ENCODE measurements at places on chromosomes 12 and 14.

- DNase-seq, result no peak
Measured at GRCh38 chr14:21155963-21156362, at the start of gene OR5AU1. Gene OR5AU1, minus strand, starts transcription at chr14:21156063. Its CDS starts 191 bp downstream, at chr14:21155872.

DNA sequence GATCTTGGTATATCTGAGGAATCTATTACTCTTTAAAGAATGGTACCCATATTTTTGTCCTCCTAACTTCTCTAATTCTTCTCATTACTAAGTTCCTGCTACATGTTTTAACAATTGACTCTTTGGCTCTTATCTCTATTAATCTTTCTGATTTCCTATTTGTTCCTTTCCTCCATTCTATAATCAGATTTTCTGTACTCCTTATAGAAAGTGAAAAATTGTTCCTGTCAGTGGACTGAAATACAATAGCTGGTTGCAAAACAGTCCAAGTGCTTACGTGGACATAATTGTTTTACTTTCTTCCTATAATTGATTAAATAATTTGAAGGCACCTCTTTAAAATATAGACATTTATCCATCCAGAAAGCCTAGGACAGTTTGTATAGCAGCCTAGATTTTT, 86.7 kb upstream of the PTHLH start:
- DNase-seq, result no peak

DNA sequence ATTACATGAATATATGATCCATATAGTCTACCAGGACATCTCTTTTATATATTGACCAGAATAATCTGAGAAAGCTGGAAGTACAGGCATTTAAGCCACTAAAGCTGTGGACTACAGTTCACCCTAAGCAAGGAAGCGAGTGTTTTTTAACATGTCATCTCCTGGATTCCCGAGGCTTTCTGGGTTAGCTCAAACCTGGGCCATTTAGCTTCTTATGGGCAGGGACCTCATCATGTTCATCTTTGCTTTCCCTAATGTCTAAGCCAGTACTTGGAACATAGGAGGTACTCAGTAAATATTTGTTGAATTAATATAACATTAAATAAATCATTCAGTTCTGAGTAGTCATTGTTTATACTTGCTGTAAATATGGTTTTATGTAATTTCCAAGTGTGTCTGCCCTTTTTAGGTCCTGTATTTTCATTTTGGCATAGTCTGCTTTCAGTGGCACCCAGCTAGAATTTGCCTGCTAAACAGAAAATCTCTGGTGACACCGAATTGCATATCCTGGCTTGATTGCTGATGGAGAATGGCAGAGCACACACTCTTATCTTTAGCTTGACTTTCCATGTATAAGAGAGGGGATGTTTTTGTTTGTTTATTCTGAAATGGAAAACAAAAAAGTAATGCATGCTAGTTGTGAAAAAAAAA, 344.5 kb downstream of the ZFP36L1 start:
- DNase-seq, result no peak

- DNase-seq, result no peak
Measured at GRCh38 chr12:92574051-92574783, 128.6 kb upstream of the PLEKHG7 start.

DNA sequence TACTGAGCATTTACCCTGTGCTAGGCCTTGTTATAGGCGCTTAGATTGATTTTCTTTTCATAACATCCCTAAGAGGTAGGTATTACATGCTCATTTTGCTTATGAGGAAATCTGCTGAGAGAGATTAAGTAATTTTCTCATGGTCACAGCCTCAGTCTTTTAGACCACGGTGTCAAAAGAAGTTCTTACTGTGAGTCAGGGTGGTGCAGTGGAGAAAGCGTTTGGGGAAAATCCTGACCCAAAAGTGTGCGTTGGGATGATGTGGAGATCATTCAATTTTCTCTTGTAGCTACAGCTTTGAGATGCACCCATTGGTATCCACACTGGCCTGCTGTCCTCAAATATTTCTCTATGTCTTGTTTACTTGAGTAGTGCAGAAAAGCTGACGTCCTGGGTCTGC, 8.2 kb downstream of the ANG start:
- DNase-seq, result no peak

GRCh38 chr14:102645746-102646440, 53.4 kb downstream of the RCOR1 start:
- no peak for DNase-seq

DNA sequence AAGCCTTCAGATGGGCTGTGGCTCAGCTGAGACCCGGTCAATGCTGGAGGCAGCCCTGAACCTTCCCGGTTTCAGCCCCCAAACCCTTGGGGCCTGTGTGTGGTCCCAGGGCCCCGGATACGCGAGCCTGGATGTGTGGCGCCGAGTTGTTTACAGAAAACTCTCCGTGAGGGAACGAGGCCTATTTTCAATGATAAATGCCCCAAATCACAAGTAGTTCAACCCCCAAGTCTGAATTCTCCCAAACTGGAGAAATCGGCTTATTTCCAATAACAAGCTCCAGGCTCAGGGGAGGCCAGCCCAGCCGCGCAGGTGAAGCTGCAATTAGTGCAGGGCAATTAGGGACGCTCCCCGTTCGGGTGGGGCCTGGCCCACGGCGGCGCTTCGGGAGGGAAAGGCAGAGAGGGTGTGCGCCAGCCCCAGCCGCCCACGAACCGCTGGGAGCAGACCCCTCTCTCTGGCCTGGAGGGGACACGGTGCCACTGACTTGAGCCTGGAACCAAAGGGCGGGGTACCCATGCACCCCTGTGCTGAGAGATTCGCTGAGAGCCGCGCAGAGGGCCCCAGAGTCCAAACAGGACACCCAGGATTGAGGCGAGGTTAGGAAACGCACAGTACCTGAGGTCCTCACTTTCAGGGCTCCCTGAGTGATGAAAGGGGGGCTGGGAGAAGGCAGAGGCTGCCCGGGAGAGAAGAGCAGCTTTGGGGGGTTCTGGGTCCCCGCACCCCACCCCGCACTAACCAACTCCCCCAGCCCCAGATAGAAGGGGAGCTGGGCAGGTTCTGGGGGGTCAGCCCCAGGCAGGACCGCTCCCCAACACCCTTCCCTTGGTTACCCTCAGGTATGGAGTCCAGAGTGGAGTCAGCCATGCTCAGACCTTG, 14.2 kb upstream of the ANKRD9 start:
- DNase-seq, result no peak

GRCh38 chr14:86091811-86092210, 561.9 kb downstream of the FLRT2 start:
- DNase-seq, result no peak

DNA sequence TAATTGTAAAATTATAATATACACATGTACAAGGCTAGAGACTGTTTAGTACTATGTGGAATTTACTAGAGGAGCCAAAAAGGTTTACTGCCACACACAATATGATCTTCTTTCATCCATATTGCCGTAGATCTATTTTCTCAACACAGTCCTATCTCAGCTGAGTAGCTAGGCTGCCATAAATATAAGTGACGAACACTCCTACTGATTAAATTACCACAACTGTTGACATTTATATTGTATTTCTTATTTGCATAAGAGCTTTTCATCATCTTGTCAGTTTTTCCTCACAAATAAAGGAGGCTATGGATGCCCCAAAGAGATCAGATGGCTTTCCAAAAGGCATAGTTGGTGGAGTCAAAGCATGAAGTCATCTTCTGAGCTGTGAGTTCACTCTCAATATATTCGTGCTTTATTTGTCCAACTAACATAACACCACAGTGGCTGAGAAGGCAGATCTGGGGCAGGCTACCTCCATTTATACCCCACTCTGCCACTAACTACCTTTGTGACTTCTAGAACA, 78.6 kb downstream of the CCDC59 start:
- no peak for DNase-seq

DNA sequence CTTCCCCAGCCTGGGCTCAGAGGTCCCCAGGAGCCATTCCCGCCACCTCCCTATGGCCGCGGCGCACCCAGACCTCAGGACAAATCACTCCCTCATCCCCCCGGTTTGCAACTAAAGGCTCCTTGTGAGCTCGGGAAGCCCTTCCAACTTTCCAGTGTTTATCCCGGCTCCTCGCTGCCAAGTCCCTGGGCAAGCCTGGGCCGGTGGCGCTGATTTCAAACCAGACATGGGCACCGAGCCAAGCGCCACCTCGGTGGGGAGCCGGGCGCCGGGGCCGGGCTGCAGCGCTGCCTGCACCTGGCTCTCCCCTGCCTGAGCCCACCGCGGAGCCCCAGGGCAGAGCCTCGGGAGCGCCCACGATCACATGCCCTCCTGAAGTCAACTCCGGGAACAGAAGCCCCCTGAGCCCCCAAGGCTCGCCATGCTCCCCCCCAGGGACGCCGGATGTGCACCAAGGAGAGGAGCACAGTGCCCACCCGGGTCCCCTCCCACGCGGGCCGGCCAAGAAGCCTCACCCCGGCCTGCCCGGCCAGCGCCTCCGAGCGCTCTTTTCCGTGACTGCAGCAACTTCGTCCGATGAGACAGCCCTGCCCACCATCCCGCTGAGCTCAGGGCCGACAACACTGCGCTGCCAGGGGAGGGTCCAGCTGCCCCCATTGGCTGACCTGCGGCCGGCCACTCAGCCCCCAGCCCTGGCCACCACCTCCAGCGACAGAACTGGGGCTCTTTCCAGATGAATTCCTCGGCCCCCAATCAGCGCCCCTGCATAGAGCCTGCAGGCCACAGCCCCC, 50.0 kb downstream of the NCOR2 start:
- no peak for DNase-seq

GRCh38 chr14:91729756-91730155, 2.1 kb downstream of the CATSPERB start:
- DNase-seq, result no peak

DNA sequence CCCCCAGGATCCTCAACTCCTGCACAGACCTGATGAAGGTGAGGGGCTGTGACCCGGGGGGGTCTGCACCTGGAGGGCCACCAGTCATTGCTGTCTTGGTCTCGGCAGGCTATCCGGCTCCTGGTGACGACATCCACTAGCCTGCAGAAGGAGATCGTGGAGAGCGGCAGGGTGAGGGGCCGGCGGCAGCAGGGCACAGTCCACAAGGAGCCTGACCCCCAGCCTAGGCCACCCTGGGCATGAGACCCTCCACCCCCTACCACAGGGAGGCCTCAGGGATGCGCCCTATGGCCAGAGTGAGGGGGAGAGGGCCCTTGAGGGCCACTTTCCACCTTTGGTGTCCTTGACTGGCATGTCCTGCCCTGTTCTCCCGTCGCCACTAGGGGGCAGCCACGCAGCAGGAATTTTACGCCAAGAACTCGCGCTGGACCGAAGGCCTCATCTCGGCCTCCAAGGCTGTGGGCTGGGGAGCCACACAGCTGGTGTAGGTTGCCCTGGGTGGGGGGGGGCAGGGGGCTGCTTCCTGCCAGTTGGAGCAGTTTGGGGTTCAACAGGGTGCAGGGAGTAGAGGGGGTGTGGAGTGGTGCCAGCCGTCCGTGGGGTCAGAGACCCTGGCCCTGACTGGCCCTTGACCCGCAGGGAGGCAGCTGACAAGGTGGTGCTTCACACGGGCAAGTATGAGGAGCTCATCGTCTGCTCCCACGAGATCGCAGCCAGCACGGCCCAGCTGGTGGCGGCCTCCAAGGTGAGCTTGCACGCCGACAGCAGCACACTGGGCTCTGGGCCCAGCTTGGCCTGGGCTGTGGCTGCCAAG, 25.0 kb downstream of the HIP1R start:
- DNase-seq, result no peak

GRCh38 chr14:74978416-74978947, 23.1 kb upstream of the PGF start:
- no peak for DNase-seq

- no peak for DNase-seq
Measured at GRCh38 chr14:67665868-67666267, 8.6 kb downstream of the VTI1B start.

GRCh38 chr14:97848317-97848980, 1051.3 kb downstream of the VRK1 start:
- DNase-seq, result no peak

DNA sequence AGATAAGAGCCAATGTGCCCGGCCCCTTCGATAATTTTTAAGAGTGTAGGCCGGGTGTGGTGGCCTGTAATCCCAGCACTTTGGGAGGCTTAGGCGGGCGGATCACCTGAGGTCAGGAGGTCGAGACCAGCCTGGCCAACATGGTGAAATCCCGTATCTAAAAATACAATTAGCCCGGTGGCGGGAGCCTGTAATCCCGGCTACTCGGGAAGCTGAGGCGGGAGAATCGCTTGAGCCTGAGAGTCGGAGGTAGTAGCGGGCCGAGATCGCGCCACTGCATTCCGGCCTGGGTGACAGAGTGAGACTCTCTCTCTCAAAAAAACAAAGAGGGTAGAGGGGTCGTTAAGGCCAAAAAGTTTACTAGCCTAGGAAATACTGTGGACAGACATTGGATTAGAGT, 2.6 kb downstream of the KRAS start:
- no peak for DNase-seq

DNA sequence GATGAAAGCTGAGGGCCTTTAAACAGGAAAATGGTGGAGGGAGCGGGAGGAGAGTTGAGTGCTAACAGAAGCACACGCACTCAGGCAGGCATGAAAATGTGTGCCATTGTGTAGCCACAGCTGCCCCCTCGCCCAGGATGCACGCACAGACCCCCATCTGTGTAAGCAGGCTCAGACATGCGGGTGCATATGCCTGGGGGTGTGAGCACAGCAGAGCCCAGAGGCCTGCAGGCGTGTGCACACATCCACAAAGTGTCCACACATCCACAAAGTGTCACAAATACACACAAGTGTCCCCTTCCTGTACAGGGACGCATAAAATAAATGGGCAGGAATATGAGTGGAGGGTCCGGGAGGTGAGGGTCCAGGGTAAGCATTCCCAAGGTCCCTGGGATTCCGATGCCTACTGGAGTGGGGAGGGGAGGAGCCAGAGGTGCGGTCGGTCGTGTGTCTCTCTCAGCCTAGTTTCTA, 805 bp upstream of the KRT7 start:
- no peak for DNase-seq

DNA sequence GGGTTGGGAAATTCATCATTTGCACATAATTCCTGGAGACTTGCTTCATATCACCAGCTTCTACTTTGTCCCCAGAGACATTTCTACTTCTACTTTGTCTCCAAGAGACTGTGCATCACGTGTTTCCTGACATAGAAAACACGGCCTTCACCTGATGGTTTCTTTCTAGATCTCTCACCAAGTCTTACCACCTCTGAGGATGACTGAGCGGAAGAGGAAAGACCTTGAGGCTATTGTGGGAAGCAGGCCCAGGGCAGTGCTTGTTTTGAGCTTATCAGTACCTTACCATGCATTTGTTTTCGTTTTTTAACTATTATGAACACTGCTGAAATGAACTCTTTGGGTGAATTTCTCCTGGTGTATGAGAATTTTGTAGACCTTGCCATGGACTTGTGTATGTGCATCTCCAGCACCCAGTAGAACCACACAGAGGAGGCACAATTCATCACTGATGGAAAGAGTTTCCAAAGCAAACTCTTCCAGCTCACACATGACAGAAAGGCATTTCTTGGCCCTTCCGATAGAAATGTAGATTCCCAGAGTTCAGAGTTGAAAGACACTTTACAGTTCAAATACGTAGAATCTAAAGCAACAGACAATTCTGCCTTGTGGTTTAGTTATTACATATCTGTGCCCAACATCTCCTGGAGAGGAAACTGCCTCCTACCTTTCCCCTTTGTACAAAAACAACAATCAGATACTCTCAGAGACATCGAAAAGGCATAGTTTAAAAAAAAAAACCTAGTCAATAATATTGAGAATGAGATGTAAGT, 434.7 kb downstream of the FUT8 start:
- no peak for DNase-seq

GRCh38 chr14:81972601-81973000, 438.9 kb upstream of the SEL1L start:
- DNase-seq, result no peak

GRCh38 chr12:110316861-110317260, 35.8 kb downstream of the ATP2A2 start:
- peak; percentile 85 for DNase-seq

- no peak for DNase-seq
Measured at GRCh38 chr12:125017801-125018200, 24.4 kb downstream of the BRI3BP start.

GRCh38 chr12:125072496-125072895, 7.3 kb downstream of the AACS start:
- no peak for DNase-seq

All from GM04504 (cell line).